ENCODE measurements at places on chromosomes 16 and 17.

DNA sequence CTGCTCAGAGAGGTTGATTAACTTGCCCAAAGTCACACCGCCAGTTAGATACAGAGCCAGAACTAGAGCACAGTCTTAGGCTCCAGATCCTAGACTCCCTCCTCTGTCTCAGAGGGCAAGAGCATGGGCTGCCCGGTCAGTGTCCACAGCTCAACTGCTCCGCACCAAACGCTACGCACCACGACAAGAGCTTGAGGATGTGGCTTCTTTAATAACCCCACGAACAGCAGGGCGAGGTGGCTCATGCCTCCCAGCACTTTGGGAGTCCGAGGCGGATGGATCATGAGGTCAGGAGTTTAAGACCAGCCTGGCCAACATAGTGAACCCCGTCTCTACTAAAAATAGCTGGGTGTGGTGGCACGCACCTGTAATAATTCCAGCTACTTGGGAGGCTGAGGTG is 21.4 kb downstream of the FA2H start:
- DNase-seq: no peak

GRCh38 chr16:70579248-70579647 is 55.6 kb downstream of the SF3B3 start:
- no peak for DNase-seq

DNA sequence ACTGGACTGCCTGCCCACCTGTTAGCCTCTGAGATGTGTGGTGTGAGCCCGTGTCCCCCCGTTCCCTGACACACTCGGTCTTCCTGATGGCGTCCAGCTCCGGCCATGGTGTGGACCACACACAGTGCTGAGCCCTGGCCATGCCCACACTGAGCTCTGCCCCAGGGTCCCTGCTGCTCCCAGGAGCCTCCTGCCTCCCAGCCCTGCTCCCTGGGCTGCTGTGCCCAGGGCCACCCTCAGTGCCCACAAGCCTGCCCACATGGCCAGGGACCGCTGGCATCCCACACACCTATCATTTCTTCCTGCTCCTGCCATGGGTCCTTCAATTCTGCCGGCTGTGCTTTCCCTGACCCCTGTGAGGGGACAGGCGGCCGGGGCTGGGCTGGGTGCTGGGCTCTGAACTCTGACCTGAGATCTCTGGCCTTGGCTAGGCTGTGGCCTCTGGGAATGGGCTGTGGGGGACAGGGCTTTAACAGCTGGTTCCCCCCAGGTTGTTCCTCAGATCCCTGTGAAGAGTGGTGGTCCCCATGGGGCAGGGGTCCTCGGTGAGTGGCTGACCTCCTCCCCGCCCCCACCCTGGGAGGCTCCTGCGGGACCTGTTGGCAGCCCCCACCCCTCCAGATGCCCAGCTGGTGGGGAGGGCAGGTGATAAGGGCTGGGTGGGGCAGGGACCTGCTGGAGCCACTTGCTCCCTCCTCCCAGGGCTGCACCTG is 4.0 kb downstream of the CEMP1 start:
- no peak for DNase-seq

DNA sequence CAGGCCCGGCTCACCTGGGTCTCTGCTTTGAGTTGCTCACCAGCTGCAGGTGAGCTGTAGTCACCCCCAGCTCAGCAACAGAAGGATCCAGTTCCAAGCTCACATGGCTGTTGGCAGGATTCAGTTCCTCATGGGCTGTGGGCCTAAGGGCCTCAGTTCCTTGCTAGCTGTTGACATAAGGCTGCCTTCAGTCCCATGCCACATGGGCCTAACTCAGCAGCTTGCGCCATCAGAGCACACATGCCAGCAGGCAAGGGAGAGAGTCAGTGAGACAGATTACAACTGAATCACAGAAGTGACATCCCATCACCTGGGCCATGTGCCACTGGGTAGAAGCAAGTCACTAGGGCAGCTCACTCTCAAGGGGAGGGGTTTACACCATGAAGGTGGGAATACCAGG is 24.7 kb downstream of the PSMD7 start:
- DNase-seq: no peak

GRCh38 chr17:60606036-60606435 is 6.0 kb downstream of the PPM1D start:
- no peak for DNase-seq

- no peak for DNase-seq
Measured at GRCh38 chr17:79558091-79558900, 52.6 kb downstream of the RBFOX3 start.

DNA sequence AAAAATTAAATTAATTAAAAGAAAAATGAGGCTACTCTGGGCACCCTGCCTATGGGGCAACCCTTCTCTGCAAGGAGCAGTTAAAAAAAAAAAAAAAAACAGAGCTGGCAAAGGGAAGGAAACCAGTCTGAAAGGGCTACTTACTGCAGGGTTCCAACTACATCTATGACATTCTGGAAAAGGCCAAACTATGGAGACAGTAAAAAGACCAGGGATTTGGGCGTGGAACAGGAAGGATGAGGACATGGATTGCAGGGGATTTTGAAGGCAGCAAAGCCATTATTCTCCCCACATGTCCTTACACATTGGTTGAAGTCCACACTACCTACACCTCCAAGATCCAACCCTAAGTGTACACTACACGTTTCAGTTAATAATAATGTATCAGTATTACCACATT is 4.6 kb downstream of the RPH3AL start:
- DNase-seq: no peak

- no peak for DNase-seq
Measured at GRCh38 chr17:44916781-44917241, 1.5 kb upstream of the GFAP start.

DNA sequence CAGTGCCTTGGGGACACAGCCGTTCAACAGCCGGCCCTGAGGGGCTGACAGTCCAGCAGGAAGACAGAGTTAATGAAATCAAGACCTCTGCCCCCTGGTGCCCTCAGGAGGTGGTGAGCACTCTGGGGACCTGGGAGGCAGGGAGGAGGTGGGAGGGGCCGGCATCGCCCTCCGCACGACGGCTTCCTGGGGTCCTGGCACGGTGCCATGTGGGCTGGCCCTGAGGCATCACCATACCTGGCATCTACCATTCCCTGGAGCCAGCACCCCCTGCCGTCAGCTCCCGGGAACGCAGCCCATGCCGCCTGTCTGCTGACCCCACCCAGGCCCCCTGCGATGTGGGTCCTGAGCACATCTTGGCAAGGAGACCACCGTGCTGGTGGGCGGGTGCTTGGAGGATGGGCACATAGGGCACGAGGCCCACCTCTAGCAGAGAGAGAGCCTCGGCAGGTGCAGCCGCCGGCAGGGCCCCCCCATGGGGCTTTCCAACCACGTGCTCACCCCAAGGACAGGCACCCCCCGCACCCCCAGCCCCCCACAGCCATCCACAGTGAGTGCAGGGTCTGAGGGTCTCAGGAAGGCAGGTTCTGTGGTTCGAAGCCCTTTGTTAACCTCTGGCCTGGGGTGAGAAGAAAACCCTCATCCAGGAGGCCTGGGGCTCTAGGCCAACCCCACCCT is 52.5 kb downstream of the ZFPM1 start:
- DNase-seq: peak; percentile 44

GRCh38 chr16:50279504-50279865 is 13.1 kb downstream of the ADCY7 start:
- no peak for DNase-seq

DNA sequence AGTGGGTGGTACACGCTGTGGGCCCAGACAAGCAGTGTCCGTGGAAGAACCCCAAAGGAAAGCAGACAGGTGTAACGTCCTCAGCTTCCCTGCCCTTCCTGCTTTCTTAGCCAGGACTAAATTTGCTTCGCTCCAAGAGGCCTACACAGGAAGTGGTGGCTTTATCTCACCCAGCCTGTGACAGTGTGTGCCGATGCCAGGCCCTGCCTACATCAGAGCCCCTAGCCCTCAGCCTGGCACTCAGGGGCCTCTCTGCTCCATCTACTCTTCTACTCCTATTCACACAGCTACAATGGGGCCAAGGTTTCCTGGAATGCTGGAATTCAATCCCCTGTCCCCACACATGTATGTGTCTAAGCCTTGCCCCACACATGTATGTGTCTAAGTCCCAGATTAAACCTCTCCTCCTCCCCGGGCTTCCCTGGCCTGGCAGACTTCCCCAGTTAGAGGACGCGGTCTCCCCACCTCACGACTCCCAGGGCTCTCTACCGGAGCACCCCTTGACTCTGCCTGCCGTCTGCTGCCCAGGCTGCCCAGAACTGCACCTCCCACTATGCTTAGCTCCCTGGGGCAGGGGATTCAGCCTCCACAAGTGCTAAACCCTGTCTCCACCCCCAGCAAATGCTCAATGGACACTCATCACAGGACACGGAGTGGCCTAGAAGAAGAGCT is 8.2 kb downstream of the PGAP3 start:
- no peak for DNase-seq

DNA sequence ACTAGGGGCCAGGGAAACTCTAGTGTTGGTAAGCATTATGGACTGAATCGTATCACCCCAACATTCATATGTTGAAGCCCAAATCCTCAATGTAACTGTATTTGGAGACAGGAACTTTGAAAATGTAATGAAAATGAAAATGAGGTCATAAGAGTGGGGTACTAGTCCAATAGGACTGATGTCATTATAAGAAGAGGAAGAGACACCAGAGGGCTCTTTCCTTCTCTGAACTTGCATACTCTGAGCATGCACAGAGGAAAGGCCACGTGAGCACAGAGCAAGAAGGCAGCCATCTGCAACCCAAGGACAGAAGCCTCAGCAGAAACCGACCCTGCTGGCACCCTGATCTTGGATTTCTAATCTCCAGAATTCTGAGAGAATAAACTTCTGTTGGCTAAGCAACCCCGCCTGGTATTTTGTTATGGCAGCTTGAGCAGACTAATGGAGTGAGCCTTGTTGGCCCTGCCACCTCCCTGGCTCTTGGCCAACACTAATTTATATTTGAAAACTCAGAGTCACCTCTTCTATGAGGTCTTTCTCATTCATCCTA is 273.4 kb downstream of the NTN1 start:
- no peak for DNase-seq

GRCh38 chr17:38815576-38816193 is 9.4 kb downstream of the CWC25 start:
- DNase-seq: peak; percentile 39

DNA sequence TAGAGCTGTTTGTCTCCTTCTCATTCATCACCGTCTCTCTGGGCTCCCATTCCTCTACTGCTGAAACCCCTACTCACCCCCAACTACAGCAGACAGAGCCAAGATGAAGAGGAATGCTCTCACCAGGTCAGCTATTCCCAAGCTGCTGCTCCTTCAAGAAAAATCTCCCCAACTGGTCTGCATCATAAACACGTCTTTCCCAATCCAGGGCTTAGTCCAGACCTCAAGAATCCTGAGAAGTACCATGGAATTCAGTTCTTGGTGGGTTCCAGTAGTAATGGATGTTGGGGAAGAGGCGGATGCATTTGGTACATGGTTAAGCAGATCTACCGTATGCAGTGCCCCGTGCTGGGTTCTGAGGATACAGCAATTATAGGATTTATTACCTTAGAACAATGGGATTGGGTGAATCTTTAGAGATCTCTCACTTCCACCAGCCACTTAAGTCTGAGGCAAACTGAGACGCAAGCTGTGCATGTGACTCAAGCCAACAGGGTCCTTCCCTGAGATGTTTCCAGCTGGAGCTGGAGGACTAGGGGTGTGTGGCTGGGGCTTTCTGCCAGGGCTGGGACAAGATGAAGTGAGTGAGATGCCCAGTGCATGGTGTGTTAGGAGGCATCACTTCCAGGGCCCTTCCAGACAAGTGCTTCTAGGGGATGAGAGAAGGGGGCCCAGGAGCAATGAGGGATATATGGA is 232.7 kb upstream of the CDH5 start:
- DNase-seq: no peak

DNA sequence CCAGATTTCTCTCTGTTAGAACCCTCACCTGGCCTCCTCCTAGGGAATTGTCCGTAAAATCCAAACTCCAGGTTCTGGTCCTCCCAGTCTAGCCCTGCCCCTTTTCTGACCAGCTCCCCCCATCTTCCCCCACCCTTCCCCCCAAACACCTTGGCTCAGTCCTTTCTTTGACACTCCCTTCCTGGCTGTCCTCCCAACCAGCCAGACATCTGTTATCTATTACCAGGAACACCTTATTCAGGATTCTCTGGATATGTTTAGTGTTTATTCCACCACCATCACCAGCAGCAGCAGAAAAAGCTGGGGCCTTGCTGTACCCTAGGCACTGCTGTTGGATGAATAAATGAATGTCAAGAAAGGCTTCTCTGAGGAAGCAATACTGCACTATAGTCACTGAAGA is 4.0 kb upstream of the CMTM3 start:
- no peak for DNase-seq

DNA sequence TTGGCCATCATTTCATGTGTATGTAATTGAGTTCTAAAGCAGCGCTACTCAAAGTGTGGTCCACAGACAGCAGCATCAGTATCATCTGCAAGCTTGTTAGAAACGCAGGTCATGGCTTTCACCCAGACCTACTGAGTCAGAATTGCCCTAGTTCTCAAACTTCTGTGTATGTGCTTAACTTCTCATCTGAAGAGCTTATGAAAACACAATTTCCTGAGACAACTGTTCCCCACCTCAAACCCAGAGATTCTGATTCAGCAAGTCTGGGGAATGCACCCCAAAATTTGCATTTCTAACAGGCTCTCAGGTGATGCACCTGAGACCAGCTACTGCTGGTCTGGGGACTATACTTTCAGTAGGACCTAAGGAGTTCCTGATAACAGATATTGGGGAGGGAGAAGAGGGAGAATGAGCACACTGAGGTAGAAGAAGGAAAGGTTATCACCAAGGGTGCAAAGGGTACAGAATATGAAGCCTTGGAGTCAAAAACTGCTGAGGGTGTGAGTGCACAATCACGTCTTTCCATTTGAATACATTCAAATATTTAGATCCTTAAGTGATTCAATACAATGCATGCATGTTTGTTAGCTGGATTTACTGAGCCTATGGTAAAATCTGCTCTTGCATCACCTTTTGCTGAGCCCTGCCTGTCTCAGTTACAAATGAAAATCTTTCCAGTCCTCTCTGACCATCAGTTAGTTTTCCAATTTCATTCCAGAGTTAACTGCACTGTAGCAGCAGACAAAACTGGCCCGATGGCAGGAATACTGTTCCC is 29.2 kb upstream of the SKAP1 start:
- no peak for DNase-seq

GRCh38 chr17:44375196-44376017 is 11.8 kb upstream of the FAM171A2 start:
- DNase-seq: peak; percentile 60

GRCh38 chr16:57512296-57513001 is 23.9 kb downstream of the CCDC102A start:
- no peak for DNase-seq

GRCh38 chr17:3968886-3969524 is 4.8 kb upstream of the ATP2A3 start:
- DNase-seq: no peak
